ENCODE measurements at places on chromosomes 3 and 15.

DNA sequence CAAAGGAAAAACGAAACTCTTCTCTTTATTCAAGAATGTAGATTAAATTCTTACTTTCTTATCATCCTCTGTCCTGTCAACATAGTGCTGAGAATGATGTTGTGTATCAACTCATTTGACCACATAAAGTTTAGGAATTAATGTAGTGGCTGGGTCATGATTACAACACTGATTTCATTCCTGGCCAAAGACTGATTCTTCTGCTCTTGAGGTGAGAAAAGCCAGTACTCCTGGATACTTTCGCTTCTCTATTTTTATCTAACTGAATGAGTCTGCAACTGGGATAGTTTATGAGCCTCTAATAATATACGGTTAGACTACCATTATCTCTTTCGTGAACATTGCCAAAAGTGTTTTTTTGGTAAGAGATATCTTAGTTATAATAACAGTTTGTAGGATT, 173.0 kb downstream of the LPP start:
- DNase-seq = no peak

DNA sequence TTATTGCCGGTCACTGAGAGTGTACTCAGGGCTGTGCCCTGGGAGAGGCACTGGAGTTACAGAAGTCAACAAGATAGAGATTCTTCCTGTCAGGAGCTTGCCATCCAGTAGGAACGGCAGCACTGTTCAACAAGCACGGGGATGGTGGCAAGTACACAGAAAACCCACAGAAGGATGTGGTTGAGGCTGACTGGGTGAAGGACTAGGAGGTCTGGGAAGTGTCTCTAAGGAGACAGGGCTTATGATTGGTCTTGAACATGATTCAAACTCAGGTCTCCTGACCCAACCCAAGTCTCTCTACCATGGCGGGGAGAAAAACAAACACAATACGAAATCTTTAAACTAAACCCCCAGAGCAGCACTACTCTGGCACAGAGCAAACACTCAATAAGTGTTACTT, 37.6 kb downstream of the ERICH6 start:
- DNase-seq = peak; percentile 6

- no peak for DNase-seq
These were observed 299.9 kb downstream of the UACA start for GRCh38 chr15:70463453-70463834.

DNA sequence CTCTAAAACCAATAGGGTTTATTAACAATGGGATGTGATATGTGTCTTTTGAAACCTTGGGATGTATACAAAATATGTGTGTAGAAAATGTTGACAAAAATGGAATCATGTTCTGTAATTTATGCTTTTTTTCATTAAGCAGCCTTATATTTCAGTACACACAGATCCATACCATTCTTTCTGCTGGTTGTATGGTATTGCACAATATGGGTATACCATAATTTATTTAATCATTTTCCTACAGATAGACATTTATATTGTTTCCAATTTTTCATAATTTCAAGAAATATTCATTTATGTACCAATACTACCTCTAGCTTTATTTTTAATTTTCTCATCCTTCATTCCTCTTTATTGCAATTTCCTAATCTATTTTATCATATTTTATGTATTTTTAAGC, 83.5 kb downstream of the NEK10 start:
- DNase-seq = no peak

DNA sequence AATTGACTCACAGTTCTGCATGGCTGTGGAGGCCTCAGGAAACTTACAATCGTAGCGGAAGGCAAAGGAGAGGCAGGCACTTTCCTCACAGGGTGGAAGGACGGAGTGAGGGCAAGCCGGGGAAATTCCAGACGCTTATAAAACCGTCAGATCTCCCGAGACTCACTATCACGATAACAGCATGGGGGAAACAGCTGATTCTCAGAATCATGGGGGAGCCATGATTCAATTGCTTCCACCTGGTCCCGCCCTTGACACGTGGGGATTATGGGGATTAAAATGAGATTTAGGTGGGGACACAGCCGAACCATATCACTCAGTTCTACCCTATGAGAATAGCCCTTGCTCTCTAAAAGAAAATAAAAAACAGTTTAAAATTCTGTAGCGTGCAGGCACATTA, 13.4 kb upstream of the SYNPR start:
- DNase-seq = no peak

GRCh38 chr15:99059010-99059981, 45.6 kb upstream of the SYNM start:
- peak; percentile 23 for DNase-seq

GRCh38 chr3:194905696-194906095, 220.0 kb downstream of the FAM43A start:
- no peak for DNase-seq

DNA sequence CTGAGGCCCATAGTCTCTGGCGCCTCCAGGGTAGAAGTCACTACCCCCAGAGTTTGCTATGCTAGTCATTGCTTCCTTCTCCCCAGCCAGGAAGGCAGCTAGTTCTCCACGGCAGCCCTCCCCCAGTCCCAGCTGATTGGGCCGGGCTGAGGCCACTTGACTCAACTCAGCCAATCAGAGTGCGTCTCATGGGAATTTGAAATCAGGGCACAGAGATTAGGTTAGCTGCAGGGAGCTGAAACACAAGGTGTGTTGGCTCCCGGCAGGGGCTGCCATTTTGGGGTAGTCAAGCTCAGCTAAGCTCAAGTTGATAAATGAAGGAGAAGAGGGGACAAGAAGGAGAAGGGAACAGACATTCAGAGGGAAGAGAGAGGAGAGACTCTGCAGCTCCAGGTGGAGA, 32.8 kb downstream of the LINGO1 start:
- no peak for DNase-seq

- DNase-seq = no peak
These were observed 449.0 kb downstream of the NAALADL2 start for GRCh38 chr3:175308097-175308496.

- DNase-seq = no peak
These were observed 786.0 kb downstream of the TUSC7 start for GRCh38 chr3:117495620-117496019.

DNA sequence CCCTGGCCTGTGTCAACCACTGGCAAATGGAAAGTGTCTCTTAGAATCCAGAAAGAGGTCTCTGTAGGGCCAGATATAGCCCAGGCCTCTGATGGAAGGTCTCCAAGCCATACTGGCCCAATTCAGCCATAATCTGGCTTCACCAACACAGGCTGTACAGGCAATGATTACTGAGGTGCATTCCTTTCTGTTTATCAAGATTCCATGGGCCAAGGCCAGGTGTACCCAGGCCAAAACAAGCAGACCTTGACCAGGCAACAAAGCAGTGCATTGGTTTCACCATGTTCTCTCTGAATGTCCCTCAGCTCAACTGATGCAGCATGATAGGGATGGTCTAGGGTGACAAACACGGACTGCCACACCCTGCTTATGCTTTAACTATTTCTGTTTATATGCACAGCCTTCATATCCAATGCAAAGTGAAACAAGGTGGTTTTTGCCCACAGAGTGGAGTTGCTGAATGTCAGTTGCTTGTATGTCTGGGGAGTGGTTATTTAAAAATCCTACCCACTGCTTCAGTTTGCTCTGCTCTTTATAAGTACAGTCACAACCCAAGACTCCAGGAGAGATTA, 25.2 kb downstream of the CCNL1 start:
- no peak for DNase-seq

- DNase-seq = no peak
These were observed 25.0 kb downstream of the GPR160 start for GRCh38 chr3:170062769-170063168.

GRCh38 chr3:178483704-178484103, 52.5 kb upstream of the KCNMB2 start:
- DNase-seq = no peak

- DNase-seq = no peak
These were observed 5.1 kb downstream of the NECTIN3 start for GRCh38 chr3:111076732-111077131.

- DNase-seq = no peak
These were observed 35.6 kb downstream of the AGBL1 start for GRCh38 chr15:86115145-86115801.

GRCh38 chr15:77591968-77592613, 40.6 kb downstream of the LINGO1 start:
- no peak for DNase-seq

- DNase-seq = no peak
These were observed 30.4 kb downstream of the TIPIN start for GRCh38 chr15:66326051-66326450.

GRCh38 chr3:98095882-98096281, 8.9 kb downstream of the OR5AC2 start:
- no peak for DNase-seq

DNA sequence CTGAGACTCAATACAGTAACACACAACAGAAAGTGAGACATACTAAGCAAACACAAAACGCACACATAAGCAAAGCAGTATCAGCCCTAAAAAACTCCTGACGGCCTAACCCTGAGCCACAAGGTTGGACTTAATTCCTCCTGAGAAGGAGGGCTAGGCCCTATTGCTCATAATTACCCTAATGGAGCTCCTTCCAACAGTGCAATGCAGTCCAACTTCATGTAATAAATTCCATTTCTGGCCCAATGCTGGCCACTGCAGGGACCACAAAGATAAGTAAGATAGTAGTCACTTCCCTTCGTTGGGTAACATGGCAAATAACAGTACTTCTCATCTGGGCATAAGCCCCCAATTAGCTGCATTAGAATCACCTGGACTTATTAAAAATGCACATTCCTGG, 4.2 kb downstream of the VPS39 start:
- DNase-seq = no peak

- DNase-seq = peak; percentile 29
These were observed 27.2 kb upstream of the PHLDB2 start for GRCh38 chr3:111831840-111832239.

- no peak for DNase-seq
These were observed 40.6 kb downstream of the MYO5C start for GRCh38 chr15:52255008-52255407.

All from CD4-positive, alpha-beta T cell treated with Interleukin-21 for 1 hour (primary cell).